Mucosa of descending colon (tissue), 3 donors: ENCODE measurements at places on chromosomes 11 and 22. TPM values are rescaled to one million over a fixed set of nuclear protein-coding genes. Genes with fewer than 3 reads are reported as not detected.

Gene SHISAL1
- total RNA-seq, result 34.3 TPM

Gene SYTL2
- 282 TPM for total RNA-seq

Gene SCGB1C1
- not detected for total RNA-seq

Gene RAB38
- 0.98 TPM for total RNA-seq

Gene KIF18A
- total RNA-seq, result 2.5 TPM
